Activated effector memory CD4-positive, alpha-beta T cell treated with anti-CD3 and anti-CD28 coated beads, Interleukin-2, amount 50 U/mL, for 16 hours (primary cell): ENCODE measurements at places on chromosomes 5 and 9.

DNA sequence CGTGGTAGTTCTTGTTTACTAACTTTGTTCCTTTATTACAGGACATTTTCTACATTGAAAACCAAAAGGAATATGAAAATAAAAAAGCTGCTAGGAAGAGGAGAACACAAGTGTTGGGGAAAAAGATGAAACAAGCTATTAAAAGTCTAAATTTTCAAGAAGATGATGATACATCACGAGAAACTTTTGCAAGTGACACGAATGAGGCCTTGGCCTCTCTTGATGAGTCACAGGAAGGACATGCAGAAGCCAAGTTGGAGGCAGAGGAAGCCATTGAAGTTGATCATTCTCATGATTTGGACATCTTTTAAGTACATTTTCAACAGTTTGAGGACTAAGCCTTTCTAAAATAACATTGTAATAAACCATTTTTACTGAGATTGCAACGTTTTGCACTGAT lies 23.8 kb downstream of the PHAX start:
- DNase-seq, result no peak

DNA sequence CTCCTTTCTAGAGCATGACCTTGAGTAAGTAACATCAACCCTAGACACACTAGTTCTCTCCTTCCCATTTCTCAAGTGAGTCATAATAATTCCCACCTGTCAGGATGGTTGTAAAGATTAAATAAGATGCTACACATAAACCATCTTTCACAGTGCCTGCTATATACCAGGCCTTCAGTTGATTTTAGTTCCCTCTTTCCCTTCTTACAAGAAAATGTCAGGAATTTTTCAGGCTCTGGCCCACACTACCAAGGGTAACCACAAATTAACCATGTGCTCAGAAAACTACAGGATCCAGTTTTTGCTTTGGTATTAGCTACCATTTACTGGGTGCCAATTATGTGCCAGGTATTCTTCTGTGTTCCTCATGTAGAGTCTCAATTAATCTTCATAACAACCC lies 42.7 kb upstream of the RARS1 start:
- DNase-seq, result no peak

DNA sequence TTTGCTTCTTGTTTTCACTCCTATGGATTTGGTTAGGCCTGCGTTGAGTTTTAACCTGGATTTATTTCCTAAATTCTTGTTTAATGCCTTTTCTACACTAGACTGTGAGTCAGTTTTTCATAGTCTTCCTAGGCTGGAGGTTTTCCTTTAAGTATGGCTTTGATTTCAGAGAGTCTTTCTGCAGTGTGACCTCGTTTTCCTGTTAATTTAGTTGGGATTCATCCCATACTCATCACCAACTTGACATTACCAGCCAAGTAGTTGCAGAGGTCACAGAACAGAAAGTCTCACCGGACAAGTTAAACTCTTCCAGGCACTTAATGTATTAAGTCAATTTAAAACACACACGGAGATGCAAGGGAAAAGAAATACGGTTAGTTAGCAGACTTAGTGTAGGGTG lies 29.7 kb upstream of the AUH start:
- DNase-seq, result no peak

GRCh38 chr9:105437704-105438103 lies 10.1 kb upstream of the FSD1L start:
- DNase-seq, result no peak

DNA sequence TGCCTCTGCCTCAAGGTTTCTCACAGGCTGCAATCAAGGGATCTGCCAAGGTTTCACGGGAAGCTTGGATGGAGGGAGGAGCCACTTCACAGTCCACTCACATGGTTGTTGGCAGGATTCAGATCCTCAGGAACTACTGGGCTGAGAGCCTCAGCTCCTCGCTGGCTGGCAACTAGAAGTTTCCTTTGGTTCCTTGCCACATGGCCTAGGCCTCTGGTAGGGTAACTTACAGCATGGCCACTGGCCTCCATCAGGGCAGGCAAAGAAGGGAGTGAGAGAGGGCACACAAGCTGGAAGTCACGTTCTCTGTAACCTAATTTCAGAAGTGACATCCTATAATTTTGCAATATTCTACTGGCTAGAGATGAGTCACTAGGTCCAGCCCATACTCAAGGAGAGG lies 32.2 kb downstream of the SPOCK1 start:
- DNase-seq, result no peak

GRCh38 chr9:135079676-135080075 lies 7.8 kb upstream of the OLFM1 start:
- peak; percentile 61 for DNase-seq

DNA sequence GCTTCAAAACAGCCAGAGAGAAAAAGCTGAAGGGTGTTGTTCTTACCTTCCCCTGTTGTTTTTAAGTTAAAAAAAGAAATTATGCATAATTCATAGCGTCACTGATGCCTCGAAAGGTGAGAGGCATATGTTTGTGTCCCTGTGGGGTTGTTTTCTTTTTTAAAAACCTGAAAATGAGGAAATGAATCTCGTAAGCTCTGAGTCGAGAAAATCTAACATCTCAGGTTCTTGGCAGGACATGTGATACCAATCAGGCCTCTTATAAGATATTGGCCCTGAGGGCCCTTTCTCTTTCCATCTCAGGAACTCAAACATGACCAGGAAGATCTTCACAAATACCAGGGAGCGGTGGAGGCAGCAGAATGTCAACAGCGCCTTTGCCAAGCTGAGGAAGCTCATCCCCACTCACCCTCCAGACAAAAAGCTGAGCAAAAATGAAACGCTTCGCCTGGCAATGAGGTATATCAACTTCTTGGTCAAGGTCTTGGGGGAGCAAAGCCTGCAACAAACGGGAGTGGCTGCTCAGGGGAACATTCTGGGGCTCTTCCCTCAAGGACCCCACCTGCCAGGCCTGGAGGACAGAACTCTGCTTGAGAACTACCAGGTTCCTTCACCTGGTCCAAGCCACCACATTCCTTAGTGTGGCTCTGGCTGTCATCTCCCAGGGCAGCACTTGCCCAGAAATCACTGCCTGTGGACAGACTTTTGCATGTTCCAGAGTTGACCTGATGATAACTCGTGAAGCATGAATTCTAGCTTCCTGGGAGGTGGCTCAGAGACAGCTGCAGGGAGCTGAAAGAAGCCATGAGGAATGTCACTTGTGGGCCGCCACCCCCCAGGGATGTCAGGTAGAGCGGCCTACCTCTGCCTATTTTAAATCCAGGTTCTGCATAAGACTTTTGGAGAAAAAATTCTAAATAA lies at the start of gene TAL2:
Gene TAL2 (plus strand): TSS at position 274 of the 921 bp plus-strand sequence. CDS start 40 bp downstream, at position 314.
- DNase-seq, result no peak

DNA sequence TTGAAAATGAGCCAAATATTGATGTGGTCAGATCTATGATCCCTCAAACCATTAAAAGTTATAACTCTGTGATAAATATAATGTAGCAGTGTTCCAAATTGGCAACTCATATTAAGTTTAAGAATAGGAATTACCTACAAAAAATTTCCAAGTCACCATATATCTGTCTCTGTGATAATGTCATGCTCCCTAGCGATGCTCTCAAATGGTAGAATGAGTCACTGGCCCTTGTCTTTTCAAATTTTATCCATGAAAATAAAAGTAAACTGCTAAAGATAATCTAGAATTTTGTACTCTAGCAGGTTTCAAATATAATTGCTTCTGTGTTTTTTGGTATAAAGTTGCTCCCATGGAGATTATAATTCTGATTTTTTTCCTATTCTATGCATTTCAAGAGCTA lies 277.1 kb downstream of the PDE4D start:
- DNase-seq, result no peak

DNA sequence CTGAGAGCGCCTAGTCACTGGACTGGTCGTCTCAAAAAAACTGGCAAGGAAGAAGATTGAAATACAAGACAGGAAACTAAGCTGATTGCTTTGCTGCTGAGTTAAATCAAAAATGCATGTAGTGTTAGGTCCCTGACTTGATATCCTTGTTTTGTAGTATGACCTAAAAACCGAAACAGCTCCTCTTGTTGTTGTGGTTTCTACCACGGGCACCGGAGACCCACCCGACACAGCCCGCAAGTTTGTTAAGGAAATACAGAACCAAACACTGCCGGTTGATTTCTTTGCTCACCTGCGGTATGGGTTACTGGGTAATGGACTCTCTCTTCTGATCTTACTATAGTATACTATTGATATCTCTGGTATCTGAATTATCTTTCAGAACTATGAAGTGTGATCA lies 4.3 kb downstream of the MTRR start:
- peak; percentile 80 for DNase-seq

GRCh38 chr5:138241688-138242571 lies 28.8 kb upstream of the CDC23 start:
- peak; percentile 63 for DNase-seq

- no peak for DNase-seq
Measured at GRCh38 chr5:112923988-112924387, 2.0 kb upstream of the REEP5 start.

- no peak for DNase-seq
Measured at GRCh38 chr5:171149333-171149732, 159.7 kb upstream of the TLX3 start.

DNA sequence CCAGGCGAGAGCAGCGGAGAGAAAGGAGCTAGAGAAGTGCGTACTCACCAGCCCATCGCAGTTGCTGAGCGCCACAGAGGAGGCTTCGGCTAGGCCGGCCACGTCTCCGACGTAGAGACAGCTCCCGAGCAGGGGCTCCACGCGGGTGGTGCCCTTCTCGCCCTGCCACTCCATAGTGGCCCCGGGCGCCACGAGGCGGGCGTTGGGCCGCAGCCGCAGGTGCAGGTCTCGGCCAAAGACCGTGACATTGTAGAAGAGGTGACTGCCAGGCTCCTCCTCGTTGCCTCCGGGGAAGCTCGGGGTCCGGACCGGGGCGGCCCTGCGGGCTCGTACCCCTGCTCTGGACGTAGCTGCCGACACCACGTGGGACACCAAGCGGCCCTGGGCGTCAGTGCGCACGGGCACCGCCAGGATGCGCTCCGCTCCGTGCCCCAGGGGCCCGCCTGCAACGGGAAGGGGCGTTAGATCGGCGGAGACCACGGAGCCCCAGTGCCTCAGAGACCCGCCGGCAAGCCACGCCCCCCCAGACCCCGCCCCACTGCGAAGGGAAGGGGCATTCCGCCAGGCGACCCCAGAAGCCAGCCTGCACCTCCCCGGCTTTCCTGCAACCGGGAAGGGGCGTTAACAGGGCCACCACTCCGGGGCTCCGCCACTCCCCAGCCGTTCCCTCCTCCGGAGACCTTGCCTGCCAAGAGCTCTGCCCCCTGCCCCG lies 1.4 kb downstream of the ADAMTS2 start:
- DNase-seq, result no peak

GRCh38 chr5:77791356-77791755 lies 15.2 kb upstream of the TBCA start:
- DNase-seq, result no peak

DNA sequence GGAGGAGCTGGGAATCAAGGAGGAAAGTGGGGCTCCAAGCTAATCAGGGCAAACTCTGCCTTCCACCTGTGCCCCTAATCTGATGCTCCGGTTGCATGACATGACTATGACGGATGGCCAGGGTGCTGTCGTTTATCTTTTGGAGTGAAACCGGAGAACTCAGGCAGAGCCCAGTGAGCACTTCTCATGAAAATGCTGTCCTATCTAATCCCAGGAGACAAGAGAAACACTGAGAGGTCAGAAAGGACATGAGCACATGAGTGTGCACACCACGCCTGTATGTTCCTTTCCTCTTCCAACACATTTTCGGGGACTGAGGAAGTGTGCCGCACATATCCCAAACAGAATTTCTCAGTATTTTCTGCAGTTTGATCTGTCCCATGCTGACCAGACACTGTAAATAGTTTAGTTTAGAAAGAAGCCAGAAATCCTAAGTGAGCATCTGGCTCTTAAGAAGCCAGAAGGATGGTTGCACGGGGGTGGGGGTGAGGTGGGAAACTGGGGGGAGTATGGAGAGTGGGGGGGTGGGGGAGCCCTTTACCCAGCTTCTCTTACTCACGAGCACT lies 217.1 kb downstream of the TSSK1B start:
- DNase-seq, result no peak

GRCh38 chr9:69678843-69679538 lies 6.8 kb upstream of the APBA1 start:
- DNase-seq, result no peak

DNA sequence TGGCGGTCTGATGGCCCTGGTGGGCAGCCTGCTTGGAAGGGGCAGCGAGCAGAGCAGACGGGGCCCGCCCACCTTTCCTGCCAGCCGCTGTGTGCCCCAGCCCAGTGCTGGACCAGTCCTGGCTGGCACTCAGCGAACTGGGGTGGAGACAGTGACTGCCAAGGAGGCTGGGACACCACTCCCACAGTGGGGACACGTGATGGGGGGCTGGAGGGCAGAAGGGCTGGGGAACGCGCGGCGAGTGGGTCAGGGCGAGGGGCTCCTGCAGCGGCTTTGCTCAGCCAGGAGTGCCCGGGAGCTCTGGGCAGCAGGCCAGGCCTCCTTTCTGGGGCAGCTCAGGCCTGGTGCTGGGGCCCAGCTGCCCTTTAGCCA lies 19.5 kb downstream of the NCS1 start:
- DNase-seq, result no peak

DNA sequence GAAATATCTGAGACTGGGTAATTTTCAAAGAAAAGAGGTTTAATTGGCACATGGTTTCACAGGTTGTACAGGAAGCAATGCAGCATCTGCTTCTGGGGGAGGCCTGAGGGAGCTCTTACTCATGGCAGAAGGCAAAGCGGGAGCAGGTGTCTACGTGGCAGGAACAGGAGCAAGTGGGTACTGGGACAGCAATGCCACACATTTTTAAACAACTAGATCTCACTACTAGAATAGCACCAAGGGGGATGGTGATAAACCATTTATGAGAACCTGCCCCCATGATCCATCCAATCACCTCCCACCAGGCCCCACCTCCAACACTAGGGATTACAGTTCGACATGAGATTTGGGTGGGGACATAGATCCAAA lies 47.6 kb upstream of the HOMER1 start:
- DNase-seq, result no peak

- DNase-seq, result no peak
Measured at GRCh38 chr5:131783874-131784273, 12.9 kb downstream of the FNIP1 start.

DNA sequence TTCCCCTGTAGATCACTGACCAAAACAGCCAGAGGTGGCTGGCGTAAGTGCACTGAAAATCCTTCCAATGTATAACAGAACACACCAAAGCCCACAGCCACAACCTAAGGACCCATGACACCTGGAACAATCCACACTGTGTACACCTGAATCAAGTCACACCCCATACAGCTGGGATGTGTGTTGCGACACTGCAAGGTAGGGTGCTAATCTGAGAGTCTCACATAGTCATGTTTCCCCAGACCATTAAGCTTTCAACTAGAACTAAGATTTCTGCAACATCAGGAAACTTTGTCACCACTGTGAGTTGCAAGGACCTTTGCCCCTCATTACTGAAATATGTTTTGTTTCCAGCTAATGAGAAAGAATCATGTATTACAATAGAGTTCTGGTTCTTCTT lies 59.4 kb downstream of the MED27 start:
- DNase-seq, result no peak

DNA sequence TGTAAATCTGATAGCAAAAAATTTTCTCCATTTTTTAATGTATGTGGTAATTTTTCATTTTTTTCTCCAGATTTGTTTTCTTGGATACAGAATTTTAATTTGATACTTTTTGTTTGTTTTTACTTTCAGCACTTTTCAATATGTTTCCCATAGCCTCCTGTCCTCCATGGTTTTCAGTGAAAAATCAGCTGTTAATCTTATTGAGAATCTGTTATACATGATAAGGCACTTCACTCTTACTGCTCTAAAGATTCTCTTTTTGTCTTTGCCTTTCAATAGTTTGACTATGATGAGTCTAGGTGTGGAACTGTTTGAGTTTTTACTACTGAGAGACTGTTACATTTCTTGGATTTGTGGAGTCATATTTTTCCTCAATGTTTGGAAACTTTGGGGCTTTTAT lies 455.7 kb upstream of the NUDT12 start:
- no peak for DNase-seq
